Adrenal gland (tissue), 19 donors: ENCODE measurements at places on chromosomes 16 and 17. TPM values are rescaled to one million over a fixed set of nuclear protein-coding genes. Genes with fewer than 3 reads are reported as not detected.

GRCh38 chr17:5283571-5284315 lies 1.7 kb downstream of the RABEP1 start:
- no peak for DNase-seq

DNA sequence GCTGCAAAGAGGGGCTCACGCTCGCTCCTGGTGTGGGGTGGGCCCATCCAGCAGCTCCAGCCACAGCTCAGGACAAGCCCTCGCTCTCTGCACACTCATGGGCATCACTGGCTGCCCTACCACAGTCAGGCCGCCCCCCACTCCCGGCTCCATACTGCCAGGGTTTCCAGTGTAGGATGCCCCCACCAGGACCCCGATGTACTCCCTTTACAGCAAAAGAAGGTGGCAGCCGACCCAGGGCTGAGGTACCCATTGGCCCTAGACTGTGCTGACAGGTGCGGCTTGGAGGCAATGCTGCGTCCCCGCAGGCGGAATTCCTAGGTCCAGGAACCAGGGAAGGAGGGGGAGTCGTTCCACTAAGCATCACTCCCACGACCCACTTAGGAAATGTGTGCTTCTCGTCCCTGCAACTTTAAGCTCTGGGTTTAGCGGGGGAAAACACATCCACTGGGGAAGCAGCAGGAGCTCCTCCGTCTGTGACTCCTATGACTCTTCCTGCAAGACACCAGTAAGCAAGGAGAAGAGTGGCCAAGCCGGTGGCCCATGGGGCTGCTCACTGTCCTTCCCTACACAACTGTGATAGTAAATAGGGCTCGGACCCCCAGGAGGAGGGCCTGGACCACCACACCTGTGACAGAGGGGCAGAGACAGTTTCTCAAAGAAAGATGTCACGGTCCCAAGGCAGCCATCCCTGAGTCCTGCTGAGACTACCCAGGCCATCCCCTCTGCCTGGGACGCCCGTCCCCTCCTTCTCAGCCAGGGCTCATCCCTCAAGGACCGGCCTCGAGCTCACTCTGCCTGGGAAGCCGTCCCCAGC lies 13.1 kb downstream of the CORO7 start:
- no peak for DNase-seq

GRCh38 chr17:75976175-75976848 lies 2.7 kb downstream of the ACOX1 start:
- no peak for DNase-seq

Gene NPIPB9
- total RNA-seq, result not detected

Gene CEMP1
- not detected for total RNA-seq

DNA sequence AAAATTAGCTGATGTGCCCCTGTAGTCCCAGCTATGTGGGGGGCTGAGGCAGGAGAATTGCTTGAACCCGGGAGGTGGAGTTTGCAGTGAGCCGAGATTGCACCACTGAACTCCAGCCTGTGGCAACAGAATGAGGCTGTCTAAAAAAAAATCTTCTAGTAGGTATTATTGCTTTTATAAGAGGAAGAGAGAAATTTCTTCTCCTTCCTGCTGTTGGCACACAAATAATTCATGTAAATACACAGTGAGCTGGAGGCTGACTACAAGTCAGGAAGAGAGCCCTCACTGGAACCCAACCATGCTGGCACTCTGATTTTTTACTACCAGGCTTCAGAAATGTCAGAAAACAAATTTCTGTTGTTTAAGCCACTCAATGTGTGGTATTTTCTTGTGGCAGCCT lies 6.7 kb downstream of the PRDM7 start:
- DNase-seq, result no peak

DNA sequence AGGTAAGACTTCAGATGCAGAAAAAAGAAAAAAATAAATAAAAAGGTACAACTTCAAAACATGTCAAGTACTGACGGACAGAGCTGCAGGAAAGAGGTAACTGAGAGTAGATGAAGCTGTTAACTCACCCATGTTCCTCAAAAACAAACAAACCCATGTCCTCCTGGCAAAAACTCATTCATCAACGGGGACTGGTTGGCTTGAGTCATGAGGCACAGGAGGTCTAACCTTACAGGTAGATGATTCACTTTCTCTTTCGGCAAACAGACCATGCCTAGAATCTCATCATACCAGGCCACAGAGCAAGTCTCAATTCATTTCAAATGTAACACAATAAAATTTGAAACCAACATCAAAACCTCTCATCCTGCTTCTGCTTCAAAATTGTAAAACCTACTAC lies 12.3 kb upstream of the FASN start:
- DNase-seq, result no peak

- DNase-seq, result no peak
Measured at GRCh38 chr17:56389356-56389755, 204.1 kb upstream of the NOG start.

- DNase-seq, result no peak
Measured at GRCh38 chr17:20315311-20315710, 152.0 kb downstream of the LGALS9B start.

DNA sequence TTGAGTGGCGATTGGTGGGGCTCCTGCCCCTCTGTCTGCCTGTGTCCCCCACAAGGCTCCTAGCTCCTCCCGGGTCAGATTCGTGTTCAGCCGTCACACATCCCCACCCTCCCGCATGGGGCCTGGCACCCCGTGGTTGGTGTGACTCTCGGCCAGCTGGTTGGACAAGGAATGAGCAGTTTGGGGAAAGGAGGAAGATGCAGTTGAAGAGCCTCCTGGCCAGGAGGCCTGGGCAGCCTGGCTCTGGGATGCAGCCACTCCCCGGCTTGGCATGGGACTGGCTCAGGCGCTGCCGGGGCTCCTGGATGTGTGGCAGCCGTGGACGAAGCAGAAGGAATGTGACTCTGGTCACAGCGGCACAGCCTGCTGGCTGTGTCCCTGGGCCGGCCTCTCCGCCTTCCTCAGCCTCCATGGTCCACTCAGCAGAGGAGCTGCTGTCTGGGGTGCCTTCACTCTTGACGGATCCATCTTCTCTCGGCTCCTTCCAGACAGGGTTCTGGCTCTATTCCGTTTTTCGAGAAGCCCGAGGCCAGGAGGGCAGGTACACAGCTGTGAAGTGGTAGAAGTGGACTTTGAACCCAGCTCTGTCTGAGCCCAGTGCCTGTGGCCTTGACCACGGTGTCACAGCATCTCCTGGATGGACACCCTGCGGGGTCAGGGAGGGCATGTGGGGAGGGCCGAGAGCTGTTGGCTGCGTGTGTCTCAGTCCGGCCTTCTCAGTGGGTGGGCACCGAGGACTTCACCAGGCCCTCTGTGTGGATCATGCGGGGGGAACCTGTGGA lies 2.1 kb downstream of the TRAF7 start:
- DNase-seq, result no peak

DNA sequence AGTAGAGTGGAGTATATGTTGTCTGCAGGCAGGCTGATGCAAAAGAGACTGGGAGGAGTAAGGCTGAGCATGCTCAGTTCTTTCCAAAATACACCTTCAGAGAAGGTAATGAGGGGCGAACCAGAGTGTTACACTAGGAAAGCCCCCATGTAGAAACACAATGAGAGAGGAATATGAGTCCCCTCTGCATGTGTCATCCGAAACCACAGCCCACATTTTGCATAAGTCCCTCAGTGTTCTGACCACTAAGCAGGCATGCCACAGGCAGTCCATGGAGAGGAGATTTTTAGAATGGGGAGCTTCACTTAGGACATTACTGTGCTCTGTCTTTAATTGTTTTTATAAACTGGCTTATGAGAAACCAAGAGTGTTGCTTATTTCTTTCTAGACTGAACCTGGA lies 32.0 kb downstream of the SLC6A2 start:
- DNase-seq, result no peak

DNA sequence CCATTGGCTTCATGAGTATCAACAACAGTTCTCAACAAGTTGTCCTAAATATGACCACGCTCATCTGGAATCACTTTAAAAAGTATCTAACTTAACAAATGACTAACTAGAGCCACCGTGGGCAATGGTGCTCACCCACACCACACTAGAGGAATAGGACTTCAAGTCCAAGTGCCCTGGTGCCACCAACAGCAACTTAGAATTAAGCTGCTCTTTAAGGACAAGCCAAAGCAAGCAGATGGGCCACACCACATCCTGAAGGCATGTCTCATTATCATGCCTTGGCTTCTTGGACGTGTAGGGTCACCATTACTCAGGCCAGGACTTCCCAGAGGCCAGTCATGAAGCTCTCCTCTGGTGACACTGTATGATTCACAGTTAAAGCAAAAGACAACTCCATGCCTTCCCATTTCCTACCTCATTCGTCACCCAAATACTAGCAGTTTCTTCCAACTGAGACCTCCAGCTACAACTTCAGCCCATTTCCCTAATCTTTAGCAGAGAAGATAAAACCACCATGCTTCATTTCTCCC lies 9.4 kb upstream of the SLC6A4 start:
- no peak for DNase-seq

- DNase-seq, result no peak
Measured at GRCh38 chr17:53724726-53725125, 98.0 kb upstream of the KIF2B start.

DNA sequence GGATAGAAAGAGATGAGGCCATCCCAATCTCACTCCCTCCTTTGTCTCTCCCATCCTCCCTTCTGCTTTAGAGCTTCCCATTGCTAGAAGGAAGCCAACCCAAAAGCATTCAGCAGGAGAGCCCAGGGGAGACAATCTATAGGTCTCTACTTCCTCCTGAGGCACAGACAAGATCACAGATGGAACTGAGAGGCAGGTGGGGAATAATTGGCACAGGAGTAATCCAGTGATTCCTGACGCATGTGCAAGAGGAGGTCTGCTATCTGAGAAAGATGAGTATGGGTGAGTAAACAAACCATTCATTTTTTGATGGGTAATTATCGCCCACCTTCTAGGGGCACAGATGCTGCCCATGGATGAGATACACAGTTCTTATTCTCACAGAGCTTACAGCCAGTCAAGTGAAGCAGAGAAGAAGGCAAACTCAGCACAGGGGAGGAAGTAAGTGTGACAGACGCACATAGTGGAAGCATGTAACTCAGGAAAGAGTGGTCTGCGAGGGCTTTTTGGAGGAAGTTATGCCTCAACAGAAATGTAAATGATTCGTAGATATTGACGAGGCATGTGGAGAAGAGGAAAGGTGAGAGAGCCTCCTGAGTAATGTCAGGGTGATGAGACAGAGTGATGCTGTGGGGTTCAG lies 88.9 kb upstream of the HLF start:
- no peak for DNase-seq

Gene TEKT1
- not detected for total RNA-seq

- no peak for DNase-seq
Measured at GRCh38 chr17:4742629-4743028, 2.9 kb upstream of the CXCL16 start.

GRCh38 chr16:82194086-82194485 lies 24.1 kb upstream of the MPHOSPH6 start:
- no peak for DNase-seq

Gene TM4SF5
- not detected for total RNA-seq

DNA sequence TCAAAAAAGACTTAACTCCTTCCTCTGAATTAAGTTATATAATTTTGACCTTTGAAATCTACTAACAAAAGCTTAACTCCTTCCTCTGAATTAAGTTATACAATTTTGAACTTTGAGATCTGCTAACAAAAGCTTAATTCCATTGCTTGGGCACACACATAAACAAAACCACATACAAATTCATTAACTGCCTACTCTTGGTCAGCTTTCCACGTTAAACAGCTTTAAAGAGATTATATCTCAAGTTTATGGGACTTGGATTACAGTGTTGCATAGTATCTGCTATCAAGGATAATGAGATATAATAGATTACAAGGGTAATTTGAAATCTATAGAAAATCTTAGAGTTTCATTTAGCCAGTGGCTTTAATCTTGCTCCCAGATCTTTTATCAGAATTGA lies 23.5 kb downstream of the COX10 start:
- no peak for DNase-seq

GRCh38 chr16:84138824-84139627 lies 6.0 kb downstream of the HSDL1 start:
- no peak for DNase-seq

DNA sequence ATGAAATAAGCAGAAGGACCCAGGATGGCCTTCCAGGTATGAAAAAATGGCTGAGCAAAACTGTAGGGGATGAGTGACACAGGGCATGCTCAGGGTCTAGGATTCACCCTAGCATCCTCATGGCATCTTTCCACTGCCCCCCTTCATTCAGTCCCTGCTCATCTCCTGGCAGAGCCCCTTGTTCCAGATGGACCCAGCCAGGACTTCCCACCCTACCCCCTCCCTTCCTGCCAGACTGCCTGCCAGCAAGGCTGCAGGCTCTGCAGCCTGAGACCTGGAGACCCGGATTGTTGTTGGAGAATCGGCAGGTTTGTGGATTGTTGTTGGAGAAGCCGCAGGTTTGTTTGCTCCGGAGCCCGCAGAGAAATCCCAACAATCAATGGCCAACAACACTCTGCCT lies 6.6 kb downstream of the SEZ6 start:
- no peak for DNase-seq

Gene GNG13
- total RNA-seq, result not detected

GRCh38 chr17:9798724-9799123 lies 7.3 kb upstream of the DHRS7C start:
- DNase-seq, result no peak

Gene TIMP2
- 275 TPM for total RNA-seq

- no peak for DNase-seq
Measured at GRCh38 chr17:32494621-32495358, 8.0 kb downstream of the CDK5R1 start.

DNA sequence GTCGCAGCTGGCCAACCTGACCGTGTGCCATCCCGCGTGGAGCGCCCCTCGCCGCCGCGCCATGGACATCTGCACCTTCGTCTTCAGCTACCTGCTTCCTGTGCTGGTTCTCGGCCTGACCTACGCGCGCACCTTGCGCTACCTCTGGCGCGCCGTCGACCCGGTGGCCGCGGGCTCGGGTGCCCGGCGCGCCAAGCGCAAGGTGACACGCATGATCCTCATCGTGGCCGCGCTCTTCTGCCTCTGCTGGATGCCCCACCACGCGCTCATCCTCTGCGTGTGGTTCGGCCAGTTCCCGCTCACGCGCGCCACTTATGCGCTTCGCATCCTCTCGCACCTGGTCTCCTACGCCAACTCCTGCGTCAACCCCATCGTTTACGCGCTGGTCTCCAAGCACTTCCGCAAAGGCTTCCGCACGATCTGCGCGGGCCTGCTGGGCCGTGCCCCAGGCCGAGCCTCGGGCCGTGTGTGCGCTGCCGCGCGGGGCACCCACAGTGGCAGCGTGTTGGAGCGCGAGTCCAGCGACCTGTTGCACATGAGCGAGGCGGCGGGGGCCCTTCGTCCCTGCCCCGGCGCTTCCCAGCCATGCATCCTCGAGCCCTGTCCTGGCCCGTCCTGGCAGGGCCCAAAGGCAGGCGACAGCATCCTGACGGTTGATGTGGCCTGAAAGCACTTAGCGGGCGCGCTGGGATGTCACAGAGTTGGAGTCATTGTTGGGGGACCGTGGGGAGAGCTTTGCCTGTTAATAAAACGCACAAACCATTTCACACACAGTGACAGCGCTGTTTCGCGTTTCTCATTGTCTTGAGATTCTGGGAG lies 2.0 kb upstream of the ZACN start:
- no peak for DNase-seq

GRCh38 chr17:1724869-1725641 lies 551 bp downstream of the WDR81 start:
- DNase-seq, result no peak

GRCh38 chr17:72984145-72984925 lies 108.2 kb downstream of the SLC39A11 start:
- DNase-seq, result no peak

GRCh38 chr16:78761427-78761826 lies 662.0 kb downstream of the WWOX start:
- DNase-seq, result no peak

GRCh38 chr17:62790564-62790986 lies 17.5 kb downstream of the MARCHF10 start:
- DNase-seq, result no peak
